Fibroblast of skin of scalp (primary cell): ENCODE measurements at places on chromosomes 6 and 20.
A peak's percentile ranks its signal among the peaks of the same experiment; 100 is the strongest.

- no peak for DNase-seq
These were observed 207.5 kb upstream of the SLC35B3 start for GRCh38 chr6:8642854-8643253.

GRCh38 chr20:2151858-2152281 lies 50.2 kb downstream of the STK35 start:
- DNase-seq, result peak; percentile 36

DNA sequence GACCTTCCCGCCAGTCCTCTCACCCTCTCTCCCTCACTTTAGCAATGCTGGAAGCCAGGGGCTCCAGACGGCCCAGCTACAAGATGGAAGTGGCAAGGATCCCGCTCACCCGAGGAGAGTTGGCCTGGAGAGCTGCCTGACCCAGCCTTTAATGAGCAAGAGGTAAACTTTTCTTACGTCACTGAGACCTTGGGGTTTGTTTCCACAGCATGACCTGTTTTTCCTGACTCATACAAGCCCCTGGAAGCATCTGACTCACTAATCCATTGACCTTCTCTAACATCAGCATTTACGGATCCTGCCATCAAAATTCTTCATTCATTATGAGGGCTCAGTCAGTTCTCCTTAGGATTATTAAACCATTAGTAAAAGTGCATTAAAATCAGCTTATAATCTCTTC lies 120.4 kb downstream of the MYLK4 start:
- DNase-seq, result peak; percentile 87

- DNase-seq, result no peak
These were observed 648.6 kb downstream of the COL12A1 start for GRCh38 chr6:74557236-74557635.

DNA sequence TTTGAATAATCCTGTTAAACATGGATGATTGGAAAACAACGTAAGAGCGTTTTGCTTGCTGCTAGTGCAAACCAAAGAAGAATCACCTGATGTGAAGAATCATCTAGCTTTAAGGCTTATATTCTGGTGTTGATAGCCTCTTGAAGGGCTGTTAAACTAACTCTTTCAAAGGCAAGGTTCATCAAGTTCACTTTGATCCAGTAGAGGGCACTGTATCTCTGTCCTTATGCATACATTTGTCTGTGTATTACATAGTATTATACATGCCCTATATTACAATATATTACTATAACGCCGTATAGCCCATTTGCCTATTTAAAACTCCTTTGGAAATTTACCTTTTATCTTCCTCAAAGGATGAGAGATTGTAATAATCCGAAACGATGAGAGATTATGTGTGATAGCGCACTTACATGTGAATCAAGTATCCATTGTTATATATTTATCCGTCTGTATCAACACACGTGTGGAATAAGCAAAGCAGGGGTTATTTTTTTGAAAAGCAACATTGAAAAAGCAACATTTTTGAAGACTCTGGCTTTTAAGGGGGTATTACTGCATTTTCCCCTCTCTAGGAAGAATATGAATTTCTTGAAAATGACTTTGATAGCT lies 50.8 kb upstream of the NRN1 start:
- peak; percentile 66 for DNase-seq

GRCh38 chr6:75481936-75482593 lies 11.5 kb downstream of the FILIP1 start:
- peak; percentile 81 for DNase-seq

GRCh38 chr6:109790131-109790530 lies 99.0 kb downstream of the FIG4 start:
- peak; percentile 85 for DNase-seq

DNA sequence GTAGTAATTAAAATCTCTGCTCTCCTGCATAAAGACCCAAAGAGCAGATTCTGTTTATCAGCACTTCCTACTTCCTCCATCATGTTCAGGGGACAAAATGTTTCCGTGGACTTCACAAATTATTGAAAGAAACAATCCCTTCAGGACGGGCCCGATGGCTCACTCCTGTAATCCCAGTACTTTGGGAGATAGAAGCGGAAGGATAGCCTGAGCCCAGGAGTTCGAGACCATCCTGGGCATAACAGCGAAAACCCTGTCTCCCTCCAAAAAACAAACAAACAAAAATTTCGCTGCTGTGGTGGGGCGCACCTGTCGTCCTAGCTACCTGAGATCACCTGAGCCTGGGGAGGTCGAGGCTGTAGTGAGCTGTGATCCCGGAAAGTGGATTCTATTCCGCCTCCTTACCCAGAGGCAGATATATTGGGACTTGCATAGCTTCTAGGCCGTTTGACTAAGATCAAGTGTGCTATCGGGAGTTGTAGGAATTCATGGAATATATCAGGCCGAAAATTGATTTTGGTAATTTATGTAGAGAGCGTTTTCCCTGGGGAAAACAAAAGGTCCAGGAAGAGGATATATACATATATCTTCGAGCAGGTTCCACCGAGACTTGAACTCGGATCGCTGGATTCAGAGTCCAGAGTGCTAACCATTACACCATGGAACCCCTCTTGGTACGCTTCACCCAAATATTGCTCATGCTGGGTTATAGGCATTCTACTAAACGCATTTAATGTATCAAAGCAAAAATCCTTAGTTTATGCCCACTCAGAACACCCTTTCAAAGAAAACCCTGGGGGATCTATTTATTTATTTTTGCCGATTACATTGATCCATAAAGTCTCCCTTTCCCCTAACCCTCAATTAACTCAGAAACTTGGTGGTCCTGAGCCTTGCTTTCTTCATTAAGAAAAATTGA lies 74.5 kb upstream of the ZNF184 start:
- DNase-seq, result peak; percentile 79

DNA sequence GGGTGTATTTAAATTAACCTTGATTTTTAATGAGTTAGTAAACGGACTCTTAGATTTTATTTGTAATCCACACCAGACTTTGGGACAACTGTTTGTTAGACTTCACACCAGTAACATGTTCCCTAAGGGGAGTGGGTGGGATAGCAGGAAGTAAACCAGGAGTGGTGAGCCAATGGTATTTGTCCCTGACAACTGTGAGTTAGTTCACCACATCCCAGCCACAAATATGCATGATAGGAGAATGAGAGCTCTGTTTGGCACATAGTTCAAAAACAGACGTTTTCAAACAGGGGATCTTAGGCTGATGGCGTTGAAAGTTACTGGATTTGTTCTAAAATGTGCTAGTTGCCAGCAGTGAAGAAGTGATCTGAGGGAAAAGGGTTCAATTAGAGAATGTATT lies 18.7 kb upstream of the COL10A1 start:
- DNase-seq, result peak; percentile 84

DNA sequence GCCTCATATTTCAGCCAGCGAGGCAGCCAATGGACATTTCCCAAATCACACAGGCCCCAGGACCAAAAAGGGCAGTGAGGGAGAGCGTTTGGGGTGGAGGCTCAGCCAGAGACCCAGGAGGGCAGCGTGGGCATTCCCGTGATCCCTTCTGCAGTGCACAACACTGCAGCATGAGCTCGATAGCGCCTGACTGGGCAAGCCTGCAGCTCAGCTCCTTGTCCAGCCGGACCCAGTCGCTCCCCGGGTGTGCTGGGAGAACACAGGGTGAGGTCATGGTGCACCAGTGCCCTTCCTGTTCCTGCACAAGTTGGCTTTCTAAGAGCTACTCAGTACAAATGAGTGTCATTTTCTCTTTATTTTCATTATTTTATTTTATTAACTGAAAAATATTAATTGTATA lies 5.9 kb downstream of the TTLL2 start:
- DNase-seq, result no peak

GRCh38 chr6:128474481-128474880 lies 45.9 kb downstream of the PTPRK start:
- peak; percentile 44 for DNase-seq

GRCh38 chr6:32112431-32112980 lies 3.4 kb upstream of the TNXB start:
- peak; percentile 40 for DNase-seq

GRCh38 chr6:146087386-146087785 lies 58.5 kb downstream of the GRM1 start:
- DNase-seq, result no peak

- DNase-seq, result peak; percentile 69
These were observed 36.1 kb upstream of the THBS2 start for GRCh38 chr6:169289619-169290339.

DNA sequence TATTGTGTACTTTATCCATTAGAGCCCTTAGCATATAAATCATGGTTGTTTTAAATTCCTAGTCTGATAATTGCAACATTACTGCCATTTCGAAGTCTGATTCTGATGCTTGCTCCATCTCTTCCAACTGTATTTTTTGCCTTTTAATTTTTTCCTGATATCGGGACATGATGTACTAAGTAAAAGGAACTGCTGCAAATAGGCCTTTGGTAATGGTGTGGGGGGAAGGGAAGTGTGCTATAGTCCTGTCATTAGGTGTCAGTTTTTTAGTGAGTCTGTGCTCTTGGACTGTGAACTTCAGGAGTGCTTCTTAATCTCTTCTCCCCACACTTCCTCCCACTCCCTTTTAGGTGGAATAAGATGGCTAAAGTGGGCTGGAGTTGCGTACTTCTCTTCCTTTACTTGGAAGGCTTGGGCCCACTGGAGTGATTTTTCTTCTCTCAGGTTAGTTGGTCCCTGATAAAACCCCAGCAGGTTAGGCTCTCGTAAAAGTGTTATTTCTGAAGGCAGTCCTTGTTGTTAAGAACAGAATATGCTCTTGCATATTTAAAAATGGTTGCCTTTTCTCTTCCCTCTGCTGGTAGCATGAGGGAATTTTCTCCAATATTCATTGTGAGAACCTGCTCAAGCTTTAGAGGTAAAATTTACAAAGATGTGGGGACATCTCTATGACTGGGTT lies 18.1 kb downstream of the STXBP5 start:
- DNase-seq, result peak; percentile 38

- DNase-seq, result peak; percentile 4
These were observed 348.1 kb downstream of the THBS2 start for GRCh38 chr6:168905451-168906090.

DNA sequence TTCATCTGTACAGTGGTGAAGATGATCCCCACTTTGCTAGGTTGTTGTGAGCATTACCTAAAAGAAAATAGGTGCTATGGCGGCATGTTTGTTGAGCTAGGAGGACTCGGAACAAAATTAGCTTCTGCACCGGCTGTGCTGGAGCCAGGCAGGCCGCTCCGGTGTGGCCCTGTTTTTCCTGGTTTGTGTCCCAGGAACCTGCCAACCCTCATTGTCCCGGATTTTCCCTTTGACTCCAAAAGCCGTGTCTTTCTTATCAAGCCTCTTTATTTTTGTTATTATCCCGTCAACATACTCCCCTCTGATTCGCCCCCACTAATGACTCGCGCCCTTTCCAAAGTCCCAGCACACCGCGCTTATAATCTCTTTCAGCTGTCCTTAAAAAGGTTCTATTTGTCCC lies 117.0 kb downstream of the MYLK4 start:
- no peak for DNase-seq

- no peak for DNase-seq
These were observed 23.2 kb downstream of the RIN2 start for GRCh38 chr20:19781235-19781634.

- DNase-seq, result peak; percentile 27
These were observed 7.3 kb upstream of the COL9A1 start for GRCh38 chr6:70310063-70310694.

DNA sequence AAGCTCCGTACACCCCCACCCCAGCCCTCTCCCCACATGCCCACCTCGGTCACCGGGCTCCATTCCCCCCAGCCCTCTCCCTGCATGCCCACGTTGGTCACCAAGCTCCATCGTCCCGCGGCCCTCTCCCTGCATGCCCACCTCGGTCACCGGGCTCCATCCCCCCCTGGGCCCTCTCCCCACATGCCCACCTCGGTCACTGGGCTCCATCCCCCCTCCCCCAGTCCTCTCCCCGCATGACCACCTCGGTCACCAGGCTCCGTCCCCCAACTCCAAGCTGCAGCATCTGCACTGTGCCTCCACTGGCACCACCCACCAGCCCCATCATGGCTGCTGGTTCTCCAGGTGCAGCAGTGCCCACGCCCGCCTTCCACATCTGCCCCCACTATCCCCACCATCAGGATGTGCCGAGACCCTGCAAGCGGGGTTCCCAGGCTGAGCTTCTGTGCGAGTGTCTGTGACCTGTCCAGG lies 16.8 kb downstream of the TAF4 start:
- DNase-seq, result no peak

GRCh38 chr6:99458319-99458718 lies 33.2 kb upstream of the PNISR start:
- DNase-seq, result peak; percentile 15

DNA sequence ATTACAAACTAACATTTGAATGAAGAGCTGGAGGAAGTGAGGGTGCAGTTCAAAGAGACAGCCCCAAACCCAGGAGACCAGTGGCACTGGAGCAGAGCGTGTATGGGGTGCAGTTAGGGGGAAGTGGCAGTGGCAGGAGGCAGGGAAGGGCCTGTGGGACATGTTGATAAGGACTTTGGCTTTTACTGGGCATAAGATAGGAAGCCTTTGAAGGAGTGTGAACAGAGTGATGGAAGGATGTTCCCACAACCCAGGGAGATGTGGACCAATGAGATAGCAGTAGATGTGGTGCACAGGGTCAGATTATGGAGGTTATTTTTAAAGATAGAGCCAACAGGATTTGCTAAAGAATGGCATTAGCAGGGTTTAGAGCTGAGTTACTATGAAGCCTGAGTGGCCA lies 56.4 kb downstream of the AIG1 start:
- DNase-seq, result no peak

- no peak for DNase-seq
These were observed 111.1 kb downstream of the TOX2 start for GRCh38 chr20:44025756-44026155.

DNA sequence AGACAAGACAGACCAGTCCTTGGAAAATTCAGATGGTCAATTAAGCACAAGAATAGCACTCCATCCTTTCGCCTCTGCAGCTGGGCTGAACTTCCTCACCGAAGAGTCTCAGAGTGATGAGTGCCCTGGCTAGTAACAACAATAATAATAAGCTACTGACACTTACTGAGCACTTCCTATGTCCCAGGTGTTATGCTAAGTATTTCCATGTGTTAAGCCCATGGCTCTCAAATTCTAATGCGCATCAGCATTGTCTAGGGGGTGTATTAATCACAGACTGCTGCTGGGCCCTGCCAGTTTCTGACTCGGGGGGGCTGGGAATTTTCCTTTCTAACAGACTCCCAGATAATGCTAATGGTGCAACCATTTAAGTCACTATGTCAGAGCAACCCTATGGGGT lies 118.2 kb upstream of the LRFN2 start:
- no peak for DNase-seq

DNA sequence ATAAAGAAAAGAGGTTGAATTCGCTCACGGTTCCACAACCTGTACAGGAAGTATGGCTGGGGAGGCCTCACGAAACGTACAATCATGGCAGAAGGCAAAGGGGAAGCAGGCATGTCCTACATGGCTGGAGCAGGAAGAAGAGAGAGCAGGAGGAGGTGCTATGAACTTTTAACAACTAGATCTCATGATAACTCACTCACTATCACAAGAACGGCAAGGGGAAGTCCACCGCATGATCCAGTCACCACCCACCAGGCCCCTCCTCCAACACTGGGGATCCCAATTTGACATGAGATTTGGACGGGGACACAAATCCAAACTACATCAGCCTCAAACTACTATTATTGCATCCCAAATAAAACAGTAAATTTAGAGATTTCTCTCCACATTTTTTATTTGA lies 53.6 kb upstream of the CST7 start:
- DNase-seq, result no peak

GRCh38 chr20:2141600-2142575 lies 40.3 kb downstream of the STK35 start:
- no peak for DNase-seq

- no peak for DNase-seq
These were observed 42.4 kb downstream of the ALDH5A1 start for GRCh38 chr6:24537082-24537699.

GRCh38 chr6:12355354-12355753 lies 65.2 kb downstream of the EDN1 start:
- no peak for DNase-seq

- no peak for DNase-seq
These were observed 10.1 kb upstream of the RTF2 start for GRCh38 chr20:56458206-56458821.
